ENCODE measurements at places on chromosomes 13 and 19.

DNA sequence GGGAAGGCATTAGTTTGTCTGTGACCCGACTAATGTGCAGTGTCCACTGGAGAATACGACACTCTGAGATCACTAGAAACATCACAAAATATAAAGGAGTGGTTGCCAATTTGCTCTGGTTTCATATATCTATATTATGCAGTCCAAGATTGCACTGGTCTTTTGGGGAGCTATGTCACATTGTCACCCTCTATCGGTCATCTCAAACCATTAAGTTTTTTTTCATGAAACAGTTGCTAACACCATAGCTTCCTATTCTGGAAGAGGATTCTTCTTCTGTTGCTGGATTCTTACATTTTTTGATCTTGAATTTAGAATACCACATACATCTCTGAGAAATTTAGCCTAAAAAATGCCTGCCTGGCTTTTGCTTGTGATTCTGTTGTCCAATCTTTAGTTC, 168.6 kb downstream of the LACC1 start:
- no peak for DNase-seq

DNA sequence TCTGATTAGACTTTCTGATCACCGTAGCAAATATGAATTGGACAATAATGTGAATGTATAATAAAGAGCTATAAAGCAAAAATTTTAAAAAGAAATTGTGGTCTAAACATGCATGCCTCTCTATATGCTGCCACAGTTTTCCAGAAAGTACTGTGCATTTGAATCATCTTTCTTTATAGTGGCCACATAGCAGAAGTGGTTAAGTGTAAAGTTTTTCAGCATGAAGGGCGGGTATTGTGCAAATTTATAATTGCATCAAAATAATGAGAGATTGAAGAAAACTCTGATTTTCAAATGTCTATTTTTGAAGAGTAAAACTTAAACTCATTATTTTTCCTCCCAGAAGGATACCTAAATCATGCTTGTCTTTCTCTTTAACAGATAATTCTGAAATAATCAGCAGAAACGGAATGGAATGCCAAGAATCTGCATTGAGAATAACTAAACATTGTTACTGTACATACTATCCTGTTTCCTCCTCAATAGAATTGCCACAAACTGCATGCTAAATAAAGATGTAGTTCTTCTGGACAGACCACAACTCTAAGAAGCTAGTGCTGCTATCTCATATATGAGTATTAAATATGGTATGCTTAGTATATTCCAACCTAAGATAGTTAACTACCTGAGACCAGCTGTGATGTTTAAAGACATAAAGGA, 42.9 kb upstream of the RAP2A start:
- no peak for DNase-seq

DNA sequence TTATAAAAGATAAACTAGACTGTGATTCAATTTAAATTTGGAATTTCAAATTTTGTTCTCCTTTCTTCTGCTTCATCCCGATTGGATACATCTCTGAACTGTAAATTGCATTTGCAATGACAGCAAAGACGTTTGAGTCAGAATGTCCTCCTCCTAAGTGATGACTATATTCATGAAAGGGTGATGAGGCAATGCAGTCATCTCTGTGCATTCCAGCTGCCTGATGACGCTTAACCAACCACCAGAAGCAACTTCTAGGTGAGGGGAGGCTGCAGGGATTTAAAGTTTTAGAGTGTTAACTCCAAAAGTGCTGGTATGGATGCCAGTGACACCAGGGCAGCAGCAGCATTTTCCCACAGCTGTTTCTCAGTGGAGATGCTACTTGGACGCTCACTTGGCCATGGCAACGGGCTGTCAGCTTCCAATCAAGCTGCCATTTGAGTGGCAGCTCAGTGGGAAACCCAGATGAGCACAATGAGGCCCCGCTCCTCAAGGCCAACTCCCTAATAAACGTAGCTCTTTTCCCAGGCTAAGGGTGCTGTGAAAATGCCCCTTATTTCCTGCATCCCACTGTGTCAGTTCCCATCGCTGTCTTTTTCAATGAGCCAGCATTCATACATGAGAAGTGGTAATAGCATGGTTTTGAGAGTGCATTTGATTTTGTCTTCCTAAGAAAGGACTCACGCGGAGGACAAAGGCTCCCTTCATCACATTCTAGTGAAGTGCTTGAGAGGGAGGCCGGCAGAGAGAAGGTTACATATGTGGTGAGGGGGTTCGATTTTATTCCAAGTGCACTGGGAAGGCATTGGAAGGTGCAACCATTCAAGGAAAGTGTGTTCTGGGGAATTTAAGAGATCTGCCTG, 45.2 kb upstream of the AMER2 start:
- DNase-seq, result no peak

- DNase-seq, result no peak
These were observed 10.9 kb upstream of the SLC25A42 start for GRCh38 chr19:19052921-19053320.

DNA sequence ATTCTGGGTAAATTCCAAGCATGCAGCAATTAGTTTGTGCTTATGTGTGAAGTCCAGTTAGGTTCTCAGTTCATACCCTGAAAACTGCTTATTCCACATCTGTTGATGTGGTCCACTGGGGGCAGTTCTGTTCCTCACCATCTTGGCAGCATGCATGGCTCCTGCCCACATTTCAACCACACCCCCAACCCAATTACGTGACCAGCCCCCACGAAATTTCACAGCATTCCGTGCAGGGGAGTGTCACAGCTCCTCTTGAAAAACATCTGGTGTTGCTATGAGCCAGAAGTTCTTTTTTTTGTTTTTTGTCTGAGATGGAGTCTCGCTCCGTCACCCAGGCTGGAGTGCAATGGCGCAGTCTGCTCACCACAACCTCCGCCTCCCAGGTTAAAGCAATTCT, 9.1 kb upstream of the ERVK3-1 start:
- DNase-seq, result no peak

DNA sequence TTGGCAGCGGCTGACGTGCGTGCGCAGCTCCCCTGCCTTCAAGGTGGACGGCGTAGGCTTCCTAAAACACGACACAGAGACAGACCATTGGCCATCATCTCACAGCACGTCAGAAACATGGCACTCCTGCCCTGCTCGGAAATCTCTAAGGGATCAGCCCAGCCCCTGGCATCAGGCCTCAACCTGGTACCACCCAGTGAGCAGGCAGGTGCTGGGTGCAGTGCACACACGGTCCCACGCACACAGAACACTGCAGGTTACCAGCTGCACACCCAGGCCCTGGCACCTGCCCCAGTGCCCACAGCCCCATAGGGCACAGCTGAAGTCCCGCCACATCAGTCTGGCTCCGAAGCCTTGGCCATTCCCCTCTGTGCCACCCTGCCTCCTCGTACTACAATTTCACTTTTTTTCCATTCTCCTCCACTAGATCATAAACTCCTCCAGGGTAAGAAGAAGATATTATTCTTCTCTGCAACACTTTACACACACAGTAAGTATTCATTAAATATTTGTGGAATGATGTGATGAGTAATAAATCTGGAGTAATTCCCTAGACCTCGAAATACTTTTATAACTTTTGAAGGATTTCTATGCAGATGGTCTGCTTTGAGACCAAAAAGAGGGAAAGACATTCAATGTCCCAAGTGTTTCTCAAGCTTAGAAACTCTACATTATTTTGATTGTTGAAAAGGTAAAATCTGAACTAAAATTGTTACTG, 156.4 kb downstream of the COL4A1 start:
- no peak for DNase-seq

- DNase-seq, result no peak
These were observed 122.9 kb downstream of the RFC3 start for GRCh38 chr13:33940898-33941297.

- DNase-seq, result no peak
These were observed 33.6 kb downstream of the ATP7B start for GRCh38 chr13:51977625-51978024.
